ENCODE measurements at places on chromosomes 12 and 14. TPM values are rescaled to one million over a fixed set of nuclear protein-coding genes. Genes with fewer than 3 reads are reported as not detected.

The C12orf42 gene
- total RNA-seq = not detected

The DTD2 gene
- total RNA-seq = 35.9 TPM

The CLEC7A gene
- 0.40 TPM for total RNA-seq

The REP15 gene
- total RNA-seq = 1.6 TPM

The BEGAIN gene
- total RNA-seq = 3.8 TPM

The MYF5 gene
- total RNA-seq = not detected

The STON2 gene
- 12.3 TPM for total RNA-seq

The CCDC38 gene
- total RNA-seq = not detected

The KLRB1 gene
- not detected for total RNA-seq

DNA sequence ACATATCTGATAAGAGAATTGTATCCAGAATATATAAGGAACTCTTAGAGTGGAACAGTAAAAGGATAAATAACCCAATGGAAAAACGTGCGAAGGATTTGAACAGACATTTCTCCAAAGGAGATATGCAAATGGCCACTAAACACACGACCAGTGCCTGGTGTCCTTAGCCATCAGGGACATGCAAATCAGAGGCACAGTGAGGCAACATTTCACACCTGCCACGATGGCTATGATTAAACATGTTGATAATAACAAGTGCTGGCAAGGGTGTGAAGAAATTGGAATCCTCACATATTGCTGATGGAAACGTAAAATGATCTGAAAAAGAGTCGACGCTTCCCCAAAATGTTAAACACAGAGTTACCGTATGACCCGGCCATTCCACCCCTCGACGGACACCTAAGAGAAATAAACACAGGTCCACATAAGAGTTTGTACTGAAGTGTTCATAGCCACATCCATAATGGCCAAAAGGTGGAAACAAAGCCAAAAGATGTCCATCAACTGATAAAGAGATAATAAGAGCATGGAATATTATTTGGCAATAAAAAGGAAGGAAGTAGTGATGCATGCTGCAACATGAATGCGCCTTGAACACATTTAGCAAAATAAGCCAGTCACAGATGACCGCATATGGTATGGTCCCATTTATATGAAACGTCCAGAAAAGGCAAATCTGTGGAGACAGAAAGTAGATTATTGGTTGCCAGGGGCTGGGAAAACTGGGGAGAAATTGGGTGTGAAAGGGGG, 6.3 kb upstream of the TMEM121 start:
- H3K27ac ChIP-seq = no peak overlapping the region
- peaks cover 4% of the 10 kb centered on the region for H3K27me3 ChIP-seq
- no peaks in the 10 kb centered on the region for H3K36me3 ChIP-seq
- no peaks in the 10 kb centered on the region for H3K4me1 ChIP-seq
- DNase-seq = no peak
- no peak overlapping the region for H3K4me3 ChIP-seq

- no peaks in the 10 kb centered on the region for H3K36me3 ChIP-seq
- no peak for DNase-seq
- H3K4me3 ChIP-seq = no peak overlapping the region
- H3K27ac ChIP-seq = no peak overlapping the region
- 0 out of 2 replicates have a peak, but pooled peaks cover 4% of the 10 kb centered on the region for H3K4me1 ChIP-seq
- peaks cover 6% of the 10 kb centered on the region for H3K27me3 ChIP-seq
These were observed 255.3 kb downstream of the BMP4 start for GRCh38 chr14:53701108-53701875.

- H3K27me3 ChIP-seq = no peaks in the 10 kb centered on the region
- DNase-seq = no peak
- no peaks in the 10 kb centered on the region for H3K36me3 ChIP-seq
- no peaks in the 10 kb centered on the region for H3K4me1 ChIP-seq
- no peak overlapping the region for H3K27ac ChIP-seq
These were observed 903 bp downstream of the BRF1 start for GRCh38 chr14:105299654-105300541.

DNA sequence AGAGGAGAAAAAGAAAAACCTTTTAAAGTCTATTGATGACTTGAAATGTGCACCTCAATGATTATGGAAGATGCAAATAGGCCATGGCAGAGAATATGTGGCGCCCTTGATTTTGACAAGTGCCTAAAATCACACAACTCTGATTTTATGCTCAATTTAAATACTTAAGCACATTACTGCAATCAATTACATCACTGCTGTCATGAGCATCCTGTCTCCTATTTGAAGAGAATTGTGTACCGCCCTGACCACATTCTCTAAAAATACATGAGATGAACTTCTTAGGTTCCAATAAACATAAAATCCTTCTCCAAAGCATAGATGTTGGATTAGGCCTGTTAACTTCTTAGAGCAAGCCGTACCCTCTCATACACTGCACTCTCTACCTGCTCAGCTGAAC, 1.6 kb downstream of the TXNDC16 start:
- no peaks in the 10 kb centered on the region for H3K27me3 ChIP-seq

GRCh38 chr12:89117448-89118034, 234.8 kb downstream of the DUSP6 start:
- H3K4me1 ChIP-seq = peaks cover 19% of the 10 kb centered on the region
- peak overlapping the region; percentile 72 for H3K27ac ChIP-seq
- H3K36me3 ChIP-seq = no peaks in the 10 kb centered on the region
- no peak overlapping the region for H3K4me3 ChIP-seq

DNA sequence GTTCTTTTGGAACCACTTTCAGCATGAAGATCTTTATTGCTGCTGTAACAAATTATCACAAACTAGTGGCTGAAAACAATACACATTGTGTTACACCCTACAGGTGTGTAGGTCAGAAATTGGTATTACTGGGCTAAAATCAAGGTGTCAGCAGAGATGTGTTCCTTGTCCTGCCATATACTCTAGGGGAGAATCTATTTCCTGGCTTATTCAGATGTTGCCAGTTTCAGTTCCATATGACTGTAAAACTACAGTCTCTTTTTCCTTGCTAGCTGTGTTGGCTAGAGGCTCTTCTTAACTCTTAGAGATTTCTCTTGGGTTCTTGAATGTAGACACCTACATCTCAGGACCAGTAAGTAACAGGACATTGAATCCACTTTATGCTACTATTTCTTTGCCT, 215.6 kb upstream of the PPFIA2 start:
- DNase-seq = no peak
- H3K4me3 ChIP-seq = no peak overlapping the region
- H3K27ac ChIP-seq = no peak overlapping the region
- H3K36me3 ChIP-seq = no peaks in the 10 kb centered on the region
- no peaks in the 10 kb centered on the region for H3K4me1 ChIP-seq
- no peaks in the 10 kb centered on the region for H3K27me3 ChIP-seq

GRCh38 chr12:42473130-42473529, 116.4 kb downstream of the PRICKLE1 start:
- H3K27ac ChIP-seq = no peak overlapping the region
- H3K27me3 ChIP-seq = no peaks in the 10 kb centered on the region
- H3K36me3 ChIP-seq = peaks cover 14% of the 10 kb centered on the region

- peaks cover 9% of the 10 kb centered on the region for H3K4me1 ChIP-seq
- no peaks in the 10 kb centered on the region for H3K36me3 ChIP-seq
- H3K27me3 ChIP-seq = no peaks in the 10 kb centered on the region
- peak; percentile 54 for DNase-seq
These were observed 1.2 kb downstream of the PYROXD1 start for GRCh38 chr12:21438643-21439042.

DNA sequence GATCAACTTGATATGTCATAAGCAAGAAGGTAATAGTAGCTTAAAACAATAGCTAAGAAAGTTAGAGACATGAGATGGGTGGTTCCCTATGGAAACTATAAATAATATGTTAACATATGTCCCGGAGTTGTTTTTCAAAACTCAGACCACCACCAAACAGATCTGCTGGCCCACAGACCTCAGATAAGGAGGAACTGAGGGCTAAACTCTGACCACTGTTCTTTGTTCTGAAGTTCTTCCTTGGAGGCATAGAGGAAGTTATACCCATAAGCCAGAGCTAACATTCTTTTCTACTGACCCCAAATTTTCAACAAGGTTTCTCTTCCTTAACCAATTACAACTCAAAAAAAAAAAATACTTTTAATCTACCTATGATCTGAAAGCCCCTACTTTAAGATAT, 156.1 kb upstream of the FSCB start:
- no peak overlapping the region for H3K27ac ChIP-seq
- no peaks in the 10 kb centered on the region for H3K4me1 ChIP-seq
- DNase-seq = no peak
- H3K36me3 ChIP-seq = no peaks in the 10 kb centered on the region

GRCh38 chr12:131683266-131684014, 27.4 kb upstream of the SFSWAP start:
- H3K27me3 ChIP-seq = peaks cover 21% of the 10 kb centered on the region
- no peaks in the 10 kb centered on the region for H3K4me1 ChIP-seq
- no peak overlapping the region for H3K27ac ChIP-seq
- H3K4me3 ChIP-seq = no peak overlapping the region

DNA sequence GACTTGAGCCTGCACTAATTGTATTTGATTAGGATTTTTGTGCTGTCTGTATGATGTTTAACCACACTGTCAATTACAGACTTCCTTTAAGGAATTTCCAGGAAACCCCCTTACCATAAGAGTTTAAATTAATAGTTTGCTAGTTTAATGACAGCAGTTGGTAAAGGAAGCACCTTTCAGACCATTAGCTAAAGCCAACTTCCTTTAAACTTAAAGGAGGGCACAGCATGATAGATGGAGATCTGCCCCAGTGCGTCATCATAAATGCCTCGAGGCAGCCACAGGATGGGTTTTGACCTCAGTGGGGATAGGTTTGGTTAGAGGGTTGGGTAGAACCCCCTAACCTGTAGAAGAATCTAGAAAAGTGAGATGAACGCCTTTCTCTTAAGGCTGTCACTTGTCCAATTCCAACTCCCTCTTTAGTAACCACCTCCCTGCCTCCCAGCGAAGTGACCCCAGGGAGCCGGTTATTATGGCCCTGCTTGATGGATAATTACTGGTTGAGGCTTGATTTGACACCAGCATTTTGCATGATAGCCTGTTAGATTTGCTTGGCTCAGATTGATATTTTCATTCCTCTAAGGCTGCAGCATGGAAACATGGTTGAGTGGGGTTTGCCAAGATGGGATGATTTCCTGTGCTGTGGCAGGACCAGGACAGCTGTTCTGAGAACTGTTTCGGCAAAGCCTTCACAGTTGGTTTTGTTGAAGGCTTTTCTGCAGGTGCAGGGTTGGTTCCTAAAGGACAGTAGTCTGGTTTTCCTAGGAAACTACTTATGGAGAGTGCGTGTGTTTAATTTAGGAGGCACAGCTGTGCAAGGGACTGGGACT, 62.7 kb downstream of the CHST11 start:
- no peaks in the 10 kb centered on the region for H3K27me3 ChIP-seq
- H3K4me3 ChIP-seq = no peak overlapping the region
- no peak for DNase-seq
- H3K27ac ChIP-seq = no peak overlapping the region
- H3K36me3 ChIP-seq = no peaks in the 10 kb centered on the region
- H3K4me1 ChIP-seq = peaks cover 20% of the 10 kb centered on the region

GRCh38 chr12:56634837-56635791, 5.0 kb upstream of the BAZ2A start:
- peak overlapping the region; percentile 83 for H3K27ac ChIP-seq
- peak overlapping the region; percentile 90 for H3K4me3 ChIP-seq
- H3K4me1 ChIP-seq = peaks cover 44% of the 10 kb centered on the region
- no peaks in the 10 kb centered on the region for H3K27me3 ChIP-seq

DNA sequence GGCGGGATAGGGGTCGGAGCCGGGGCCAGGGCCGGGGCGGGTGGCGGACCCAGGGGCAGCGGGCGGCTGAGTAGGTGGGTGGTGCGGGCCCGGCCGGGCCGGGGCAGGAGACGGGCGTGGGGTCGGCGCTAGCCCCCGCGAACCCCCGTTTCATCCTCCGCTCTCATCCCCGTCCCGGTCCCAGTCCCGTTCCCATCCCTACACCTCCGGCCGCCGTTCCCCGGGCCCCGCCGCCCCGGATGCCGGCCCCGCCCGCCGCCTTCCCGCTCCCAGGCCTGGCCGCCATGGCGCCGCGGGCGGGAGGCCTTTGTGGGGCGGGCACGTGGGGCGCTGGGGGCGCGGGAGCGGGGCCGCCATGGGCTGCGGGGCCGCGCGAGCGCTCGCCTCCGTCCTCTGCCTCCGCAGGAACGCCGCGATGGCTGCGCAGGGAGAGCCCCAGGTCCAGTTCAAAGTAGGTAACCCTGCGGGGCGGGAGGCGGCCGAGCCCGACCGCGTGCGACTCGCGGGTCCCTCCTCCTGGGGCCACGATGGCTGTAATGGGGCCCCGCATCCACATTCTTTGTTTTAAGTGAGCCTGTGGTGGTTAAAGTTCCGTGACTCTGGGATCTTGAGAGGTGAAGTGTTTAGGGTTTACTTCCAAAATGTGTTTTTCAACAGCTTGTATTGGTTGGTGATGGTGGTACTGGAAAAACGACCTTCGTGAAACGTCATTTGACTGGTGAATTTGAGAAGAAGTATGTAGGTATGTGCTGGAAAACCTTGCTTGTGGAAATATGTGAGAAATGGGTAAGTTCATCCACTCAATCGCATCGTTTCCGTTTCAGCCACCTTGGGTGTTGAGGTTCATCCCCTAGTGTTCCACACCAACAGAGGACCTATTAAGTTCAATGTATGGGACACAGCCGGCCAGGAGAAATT, 572 bp downstream of the RAN start:
- peak overlapping the region; percentile 19 for H3K27ac ChIP-seq
- peaks cover 50% of the 10 kb centered on the region for H3K36me3 ChIP-seq
- peaks cover 26% of the 10 kb centered on the region for H3K4me1 ChIP-seq
- H3K27me3 ChIP-seq = no peaks in the 10 kb centered on the region
- DNase-seq = peak; percentile 33

GRCh38 chr12:106651552-106651951, 68.7 kb downstream of the RFX4 start:
- peaks cover 20% of the 10 kb centered on the region for H3K27me3 ChIP-seq
- no peak overlapping the region for H3K27ac ChIP-seq
- DNase-seq = no peak

GRCh38 chr14:69574263-69574953, at the start of gene CCDC177:
Gene CCDC177, minus strand, starts transcription at chr14:69574871. Its CDS starts 1,249 bp downstream, at chr14:69573622.
- no peak within 1 kb of the TSS for H3K27ac ChIP-seq
- H3K4me1 ChIP-seq = peaks cover 9% of the 10 kb centered on the region
- peak; percentile 79 for DNase-seq
- no peaks in the 10 kb centered on the region for H3K36me3 ChIP-seq
- peak within 1 kb of the TSS; percentile 73 for H3K4me3 ChIP-seq
- H3K27me3 ChIP-seq = peaks cover 55% of the 10 kb centered on the region

- peak; percentile 3 for DNase-seq
- H3K27ac ChIP-seq = no peak overlapping the region
- no peaks in the 10 kb centered on the region for H3K36me3 ChIP-seq
- no peaks in the 10 kb centered on the region for H3K4me1 ChIP-seq
- H3K4me3 ChIP-seq = no peak overlapping the region
These were observed 156.6 kb downstream of the TSPAN9 start for GRCh38 chr12:3233797-3234196.

GRCh38 chr12:58889557-58889956, 30.7 kb downstream of the LRIG3 start:
- no peaks in the 10 kb centered on the region for H3K27me3 ChIP-seq
- DNase-seq = no peak
- peaks cover 21% of the 10 kb centered on the region for H3K36me3 ChIP-seq
- no peak overlapping the region for H3K4me3 ChIP-seq

- peak overlapping the region; percentile 46 for H3K4me3 ChIP-seq
- H3K27me3 ChIP-seq = no peaks in the 10 kb centered on the region
- no peaks in the 10 kb centered on the region for H3K36me3 ChIP-seq
- H3K4me1 ChIP-seq = peaks cover 5% of the 10 kb centered on the region
These were observed 179.0 kb upstream of the RGS6 start for GRCh38 chr14:71753126-71753830.
